IPS DF 19.7 (cell line): ENCODE measurements at places on chromosomes 11 and 22.

DNA sequence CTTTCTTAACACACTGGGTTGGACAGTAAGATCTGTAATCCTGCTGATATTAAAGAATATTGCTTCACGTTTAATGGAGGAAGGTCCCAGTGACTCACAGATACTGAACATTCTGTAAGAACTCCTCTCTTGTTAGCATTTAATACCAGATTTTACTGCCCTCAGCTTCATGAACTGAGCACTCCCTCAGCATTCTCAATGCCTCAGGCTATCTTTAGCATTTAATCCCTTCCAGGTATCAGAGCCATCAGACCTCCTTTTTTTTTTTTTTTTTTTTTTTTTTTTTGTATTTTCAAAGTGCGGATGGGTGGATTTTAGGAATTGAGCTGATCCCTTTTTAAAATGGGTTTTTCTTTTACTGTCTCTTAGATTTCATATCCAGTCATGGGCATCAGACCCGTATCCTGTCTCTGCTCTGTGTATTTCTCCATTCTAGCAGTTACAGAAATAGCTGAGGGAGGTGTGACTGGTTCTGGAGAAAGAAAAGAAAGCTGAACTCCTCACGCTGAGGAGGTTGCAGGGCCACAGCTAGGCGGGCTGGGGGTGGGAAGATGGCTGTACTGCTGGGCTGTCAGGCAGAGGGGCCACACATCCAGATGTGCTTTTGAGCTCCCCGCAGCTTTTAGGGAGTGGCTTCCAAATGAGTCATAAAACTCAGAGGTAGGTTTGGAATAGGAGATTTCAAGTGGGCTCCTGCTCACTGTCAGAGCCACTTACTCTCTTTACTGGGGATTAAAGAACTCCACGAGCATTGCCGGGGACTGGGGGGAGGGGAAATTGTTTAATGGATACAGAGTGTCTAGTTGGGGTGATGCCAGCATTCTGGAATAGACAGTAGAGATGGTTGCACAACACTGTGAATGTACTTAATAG, 97.0 kb downstream of the SYT9 start:
- no peak for DNase-seq

DNA sequence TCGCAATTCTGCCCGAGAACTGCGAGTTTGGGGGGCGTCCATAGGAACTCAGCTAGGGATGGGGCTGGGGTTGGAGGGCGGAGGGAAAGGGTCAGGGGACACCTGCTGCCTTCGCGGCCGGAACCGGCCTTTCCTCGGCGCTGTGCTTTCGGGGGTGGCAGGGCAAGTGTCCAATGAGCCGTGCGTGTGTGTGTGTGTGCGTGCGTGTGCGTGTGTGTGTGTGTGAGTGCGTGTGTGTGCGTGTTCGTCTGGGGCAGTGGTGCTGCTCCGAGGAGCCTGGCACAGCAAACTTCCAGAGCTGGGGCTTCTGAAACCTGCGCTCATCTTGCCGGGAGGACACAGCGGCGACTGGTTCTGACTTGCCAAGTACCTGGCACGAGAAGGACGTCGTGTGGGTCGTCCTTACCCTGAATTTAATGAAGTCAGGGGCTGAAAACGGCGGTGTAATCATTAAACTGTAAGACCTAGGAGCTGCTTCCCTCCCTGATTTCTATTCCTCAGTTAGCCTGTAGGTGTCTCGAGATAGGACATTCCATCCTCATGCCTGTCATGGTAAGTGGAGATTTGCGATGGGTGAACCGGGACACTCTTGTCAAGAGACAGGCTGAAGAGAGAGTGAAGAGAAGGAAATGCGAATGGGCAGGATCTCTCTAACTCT, 27.0 kb upstream of the AMOTL1 start:
- no peak for DNase-seq

- DNase-seq: no peak
Observed at GRCh38 chr22:28822930-28823551, 22.7 kb upstream of the XBP1 start.

GRCh38 chr11:100748153-100748552, 61.1 kb downstream of the ARHGAP42 start:
- no peak for DNase-seq

DNA sequence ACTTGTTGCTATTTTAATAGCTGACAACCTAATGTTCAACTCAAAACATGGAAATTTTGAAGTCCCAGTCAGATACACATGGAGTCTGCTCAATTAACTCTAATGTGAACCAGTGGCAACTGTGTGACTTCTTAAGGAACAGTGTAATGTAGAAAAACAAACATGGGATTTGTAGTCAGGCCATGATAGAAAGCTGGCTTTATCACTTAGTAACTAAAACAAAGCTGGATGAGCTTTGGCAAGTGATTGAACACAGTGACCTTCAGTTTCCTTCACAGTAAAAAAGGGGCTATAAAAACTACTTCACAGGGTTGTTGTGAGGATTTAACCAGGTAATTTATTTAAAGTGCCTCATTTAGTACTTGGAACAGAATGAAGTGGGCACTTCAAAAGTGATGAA, 62.6 kb downstream of the PRCP start:
- DNase-seq: no peak

GRCh38 chr22:42645341-42645937, 3.8 kb downstream of the CYB5R3 start:
- DNase-seq: no peak

GRCh38 chr11:38809521-38809920, 2211.5 kb upstream of the RAG2 start:
- no peak for DNase-seq

DNA sequence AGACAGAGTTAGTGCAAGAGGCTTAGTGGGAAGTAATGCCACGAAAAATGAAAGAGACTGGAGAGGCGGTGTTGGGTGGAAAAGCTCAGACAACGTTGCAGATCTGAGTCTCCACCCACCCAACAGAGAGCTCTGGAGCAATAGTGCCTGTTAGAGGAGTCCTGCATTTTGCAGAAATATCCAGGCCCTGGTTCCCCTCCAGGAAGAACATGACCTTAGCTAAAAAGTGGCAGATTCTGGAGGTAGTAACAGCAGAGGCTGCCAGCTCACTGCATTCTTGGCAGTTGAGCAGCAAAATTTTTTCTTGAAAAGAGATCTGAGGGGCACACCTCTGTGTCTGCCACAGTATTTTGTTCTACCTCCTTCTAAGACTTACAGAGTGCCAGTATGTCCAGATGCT, 27.7 kb upstream of the BIRC3 start:
- DNase-seq: no peak

GRCh38 chr22:49353235-49353634, 474.4 kb downstream of the BRD1 start:
- DNase-seq: no peak
